Upper lobe of left lung (tissue), 6 donors: ENCODE measurements at places on chromosomes 1 and 21. TPM values are rescaled to one million over a fixed set of nuclear protein-coding genes. Genes with fewer than 3 reads are reported as not detected.

DNA sequence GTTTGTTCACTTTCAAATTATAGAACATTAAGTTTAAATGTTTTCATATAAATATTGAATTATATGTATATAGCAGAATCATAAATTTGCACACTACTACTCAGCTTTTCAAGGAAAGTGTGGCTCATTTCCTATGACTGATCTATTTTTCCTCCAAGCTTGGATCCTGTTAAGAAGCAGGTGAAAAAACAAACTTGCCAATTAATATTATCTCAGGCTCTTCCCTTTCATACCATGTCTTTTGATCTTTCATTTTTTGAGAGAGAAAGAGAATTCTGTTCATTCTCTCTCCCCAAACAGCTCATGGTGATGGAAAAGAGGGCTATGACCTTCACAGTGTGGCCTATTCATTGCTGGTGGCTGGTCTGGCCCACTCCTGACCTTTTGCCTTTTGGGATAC, 43.7 kb downstream of the SEC16B start:
- no peak overlapping the region for H3K4me3 ChIP-seq
- peaks cover 13% of the 10 kb centered on the region for H3K36me3 ChIP-seq
- H3K27ac ChIP-seq = no peak overlapping the region
- no peaks in the 10 kb centered on the region for H3K27me3 ChIP-seq

COL24A1 gene
- 0.67 TPM for total RNA-seq

ASCL5 gene
- total RNA-seq = not detected

GRCh38 chr1:17191990-17192242, 13.0 kb upstream of the PADI1 start:
- no peak overlapping the region for H3K27ac ChIP-seq
- no peak for DNase-seq
- no peaks in the 10 kb centered on the region for H3K4me1 ChIP-seq
- no peaks in the 10 kb centered on the region for H3K27me3 ChIP-seq
- H3K4me3 ChIP-seq = no peak overlapping the region
- H3K36me3 ChIP-seq = no peaks in the 10 kb centered on the region

DNA sequence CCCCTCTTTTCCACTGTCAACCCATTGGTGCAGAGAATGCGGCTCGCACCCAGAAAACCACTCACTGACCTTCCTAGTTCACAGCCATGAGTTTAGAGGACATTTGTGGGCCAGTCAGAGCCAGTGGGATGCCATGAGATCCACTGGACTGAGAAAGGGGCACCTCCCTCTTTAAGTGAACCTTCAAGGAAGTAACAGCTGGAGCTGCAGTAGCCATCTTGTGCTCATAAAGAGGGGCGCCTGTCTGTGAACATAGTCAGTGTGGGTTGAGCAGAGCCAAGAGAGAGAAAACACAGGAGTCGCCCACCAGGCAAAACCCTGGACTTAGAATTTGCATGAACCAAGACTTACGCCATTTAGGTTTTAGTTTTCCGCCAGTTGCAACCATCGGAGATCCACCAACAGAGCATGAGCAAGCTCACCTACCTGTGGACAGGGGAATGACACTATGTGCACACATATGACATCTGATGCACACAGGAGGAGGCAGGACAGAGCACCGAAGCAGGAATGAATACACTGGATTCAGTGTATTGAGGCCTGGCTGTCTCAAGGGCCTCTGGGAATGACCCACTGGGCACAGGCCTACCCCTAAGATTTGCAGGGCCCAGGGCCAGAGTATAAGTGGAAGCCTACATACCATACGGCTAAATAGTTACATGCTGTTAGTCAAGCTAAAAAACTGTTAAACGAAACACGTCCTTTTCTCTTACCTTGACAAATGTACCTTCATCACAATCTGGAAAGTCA, 151.6 kb downstream of the GRIK3 start:
- no peaks in the 10 kb centered on the region for H3K27me3 ChIP-seq
- no peaks in the 10 kb centered on the region for H3K36me3 ChIP-seq
- no peak overlapping the region for H3K4me3 ChIP-seq
- H3K27ac ChIP-seq = no peak overlapping the region
- DNase-seq = no peak

GRCh38 chr21:36499578-36500471, 19.9 kb upstream of the CLDN14 start:
- H3K27me3 ChIP-seq = no peaks in the 10 kb centered on the region
- H3K27ac ChIP-seq = peak overlapping the region; percentile 35
- peaks cover 8% of the 10 kb centered on the region for H3K4me1 ChIP-seq
- peak; percentile 35 for DNase-seq

DNA sequence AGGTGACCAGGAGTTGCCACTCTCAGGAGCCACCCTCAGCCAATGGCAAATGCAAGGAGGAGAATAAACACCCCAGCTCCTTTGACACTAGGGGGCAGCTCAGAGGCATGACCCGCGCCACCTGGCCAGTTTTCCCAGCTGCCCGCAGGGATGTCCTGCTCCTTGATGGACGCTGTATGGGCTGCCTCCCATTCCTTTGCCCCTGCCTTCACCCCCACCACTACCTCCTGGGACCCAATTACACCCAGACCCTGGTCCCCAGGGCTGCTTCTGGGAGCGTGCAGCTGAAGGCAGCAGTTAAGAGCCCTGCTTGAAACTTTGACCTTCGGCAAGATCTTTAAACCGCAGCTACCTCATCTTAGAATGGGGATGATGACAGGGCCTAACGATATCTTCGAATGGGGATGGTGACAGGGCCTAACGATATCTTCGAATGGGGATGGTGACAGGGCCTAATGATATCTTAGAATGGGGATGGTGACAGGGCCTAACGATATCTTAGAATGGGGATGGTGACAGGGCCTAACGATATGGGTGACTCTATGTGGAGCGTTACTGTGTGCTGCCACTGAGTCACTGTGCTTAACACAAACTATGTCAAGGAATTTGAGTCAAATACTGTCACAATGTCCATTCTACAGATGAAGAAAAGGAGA, 163.0 kb upstream of the KAZN start:
- no peak overlapping the region for H3K27ac ChIP-seq
- no peak for DNase-seq
- H3K4me3 ChIP-seq = no peak overlapping the region
- no peaks in the 10 kb centered on the region for H3K27me3 ChIP-seq
- H3K4me1 ChIP-seq = no peaks in the 10 kb centered on the region

GRCh38 chr1:16053781-16054502, 10.4 kb downstream of the CLCNKB start:
- peaks cover 5% of the 10 kb centered on the region for H3K4me1 ChIP-seq
- no peaks in the 10 kb centered on the region for H3K36me3 ChIP-seq
- H3K27me3 ChIP-seq = peaks cover 2% of the 10 kb centered on the region

GRCh38 chr1:27980216-27980845, 20.6 kb downstream of the XKR8 start:
- no peak overlapping the region for H3K27ac ChIP-seq
- H3K4me1 ChIP-seq = peaks cover 5% of the 10 kb centered on the region
- no peak for DNase-seq
- H3K4me3 ChIP-seq = no peak overlapping the region
- H3K36me3 ChIP-seq = peaks cover 24% of the 10 kb centered on the region

DNA sequence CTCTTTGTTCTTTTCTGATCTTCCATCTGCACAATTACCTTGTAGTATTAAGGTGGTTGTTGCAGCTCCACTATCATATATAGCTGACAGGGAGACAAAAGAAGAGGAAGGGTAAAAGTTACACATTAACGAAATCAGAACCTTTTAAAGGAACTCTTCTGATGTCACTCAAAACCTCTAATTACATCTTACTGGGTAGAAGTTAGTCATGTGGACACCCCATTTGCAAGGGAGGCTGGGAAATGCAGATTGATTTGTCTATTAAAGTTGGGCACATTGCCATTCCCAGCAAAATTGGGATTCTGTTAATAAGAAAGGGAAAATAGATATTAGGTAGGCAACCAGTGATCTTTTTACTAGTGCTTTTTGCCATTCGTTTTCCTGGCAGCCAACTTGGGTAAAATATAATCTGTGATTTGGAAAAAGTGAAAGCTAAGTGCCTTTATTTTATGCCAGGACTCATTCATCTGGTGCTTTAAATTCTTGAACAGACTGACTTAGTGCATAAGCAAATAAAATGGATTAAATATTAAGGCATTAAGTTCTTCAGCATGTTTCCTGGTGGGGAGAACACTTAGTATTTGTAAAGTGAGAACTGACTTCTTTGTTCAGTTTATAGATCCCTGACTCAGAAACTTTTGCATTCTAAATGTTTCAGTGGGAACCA, 71.3 kb downstream of the DNM3 start:
- H3K36me3 ChIP-seq = no peaks in the 10 kb centered on the region
- H3K27ac ChIP-seq = peak overlapping the region; percentile 49
- no peak for DNase-seq
- H3K4me3 ChIP-seq = no peak overlapping the region
- no peaks in the 10 kb centered on the region for H3K27me3 ChIP-seq
- H3K4me1 ChIP-seq = peaks cover 7% of the 10 kb centered on the region

- H3K36me3 ChIP-seq = no peaks in the 10 kb centered on the region
- no peaks in the 10 kb centered on the region for H3K27me3 ChIP-seq
- no peak for DNase-seq
- H3K4me1 ChIP-seq = no peaks in the 10 kb centered on the region
Observed at GRCh38 chr1:230292689-230293389, 133.3 kb downstream of the PGBD5 start.

DNA sequence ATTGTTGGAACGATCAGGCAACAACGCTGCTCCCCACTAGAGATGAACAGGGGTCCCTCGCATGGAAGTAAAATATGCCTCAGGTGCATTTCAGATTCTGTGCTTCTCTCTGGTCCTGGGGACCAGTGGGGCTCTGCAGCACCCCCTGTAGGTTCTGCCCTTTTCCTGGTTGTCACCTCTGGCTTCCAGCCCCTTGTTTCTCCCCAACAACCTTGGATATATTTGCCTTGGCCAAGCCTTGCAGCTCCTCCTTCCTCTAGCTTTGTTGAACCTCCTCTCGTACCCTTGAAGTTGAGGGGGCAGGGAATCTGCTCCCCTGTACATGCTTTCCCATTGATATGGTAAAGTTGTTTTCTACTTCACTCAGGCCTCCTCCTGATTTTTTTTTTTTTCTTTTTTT, 5.4 kb upstream of the RGSL1 start:
- no peaks in the 10 kb centered on the region for H3K36me3 ChIP-seq
- H3K4me3 ChIP-seq = no peak overlapping the region
- no peaks in the 10 kb centered on the region for H3K4me1 ChIP-seq
- no peak overlapping the region for H3K27ac ChIP-seq
- no peak for DNase-seq

- H3K27ac ChIP-seq = no peak overlapping the region
- H3K27me3 ChIP-seq = no peaks in the 10 kb centered on the region
- no peaks in the 10 kb centered on the region for H3K36me3 ChIP-seq
- H3K4me3 ChIP-seq = no peak overlapping the region
- no peak for DNase-seq
Observed at GRCh38 chr1:29973406-29973805, 737.1 kb downstream of the PTPRU start.

DNA sequence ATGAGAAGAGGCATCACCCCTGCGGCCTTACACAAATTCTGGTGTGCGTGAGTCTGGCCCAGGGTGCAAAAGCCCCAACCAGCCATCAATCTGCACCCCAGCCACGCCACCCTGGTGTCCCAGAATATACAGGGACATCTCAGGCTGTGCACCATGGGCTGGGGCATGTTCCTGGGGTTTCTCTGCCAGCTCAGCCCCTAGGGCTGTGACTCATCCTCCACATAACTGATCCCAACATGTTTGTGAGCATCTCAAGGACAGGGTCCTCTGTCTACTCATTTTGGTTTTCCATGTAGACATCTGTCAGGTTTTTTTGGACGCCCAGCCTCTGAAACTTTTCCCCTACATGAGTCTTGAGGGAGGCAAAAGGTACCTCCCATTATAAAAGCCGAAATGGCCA, 511 bp downstream of the ZNF683 start:
- DNase-seq = no peak
- H3K36me3 ChIP-seq = no peaks in the 10 kb centered on the region
- H3K4me1 ChIP-seq = peaks cover 4% of the 10 kb centered on the region
- no peaks in the 10 kb centered on the region for H3K27me3 ChIP-seq

SLC19A2 gene
- 8.4 TPM for total RNA-seq

THEM5 gene
- not detected for total RNA-seq

DNA sequence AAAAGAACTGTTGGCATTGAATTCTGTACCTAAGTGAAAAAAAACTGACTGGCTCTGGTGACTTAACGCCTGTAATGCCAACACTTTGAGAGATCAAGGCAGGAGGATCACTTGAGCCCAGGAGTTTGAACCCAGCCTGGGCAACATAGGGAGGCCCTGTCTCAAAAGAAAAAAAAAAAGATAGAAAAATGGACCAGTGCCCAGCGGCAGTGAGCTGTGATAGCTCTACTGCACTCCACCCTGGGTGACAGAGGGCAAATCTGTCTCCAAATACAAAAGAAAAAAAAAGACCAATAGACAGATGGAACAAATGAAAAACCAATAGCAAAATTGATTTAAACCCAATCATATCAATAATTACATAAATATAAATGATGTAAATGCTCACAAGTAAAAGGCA, 674 bp upstream of the AKR7A3 start:
- no peaks in the 10 kb centered on the region for H3K27me3 ChIP-seq
- no peak overlapping the region for H3K4me3 ChIP-seq
- H3K4me1 ChIP-seq = peaks cover 6% of the 10 kb centered on the region
- no peak overlapping the region for H3K27ac ChIP-seq
- DNase-seq = no peak

- H3K4me1 ChIP-seq = peaks cover 9% of the 10 kb centered on the region
- H3K36me3 ChIP-seq = no peaks in the 10 kb centered on the region
- no peaks in the 10 kb centered on the region for H3K27me3 ChIP-seq
- DNase-seq = no peak
- H3K27ac ChIP-seq = no peak overlapping the region
Observed at GRCh38 chr1:218695525-218695924, 350.4 kb downstream of the TGFB2 start.

RHD gene
- not detected for total RNA-seq

DNA sequence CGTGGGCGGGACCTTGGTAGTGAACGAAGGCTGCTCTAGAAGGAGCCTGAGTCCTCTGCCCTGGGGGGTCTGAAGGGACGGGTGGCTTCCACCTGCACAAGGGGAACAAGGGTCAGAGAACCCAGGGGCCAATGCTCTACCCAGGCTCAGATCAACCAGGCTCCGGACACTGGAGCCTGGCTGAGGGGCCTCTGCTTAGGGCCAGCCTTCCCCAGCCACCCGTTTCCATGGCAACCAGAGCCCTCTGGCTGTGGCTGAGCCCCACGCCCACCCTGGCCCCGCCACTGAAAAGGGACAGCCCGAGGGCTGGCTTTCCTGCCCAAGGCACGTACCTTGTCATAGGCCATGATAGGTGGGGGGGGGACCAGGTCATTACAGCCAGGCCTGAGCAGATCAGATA, 724.6 kb downstream of the PTPRU start:
- no peaks in the 10 kb centered on the region for H3K27me3 ChIP-seq
- peak; percentile 51 for DNase-seq
- no peaks in the 10 kb centered on the region for H3K4me1 ChIP-seq
- H3K27ac ChIP-seq = no peak overlapping the region
- H3K36me3 ChIP-seq = no peaks in the 10 kb centered on the region
- no peak overlapping the region for H3K4me3 ChIP-seq

GRCh38 chr1:228350179-228350742, 56.4 kb downstream of the TRIM11 start:
- H3K4me1 ChIP-seq = no peaks in the 10 kb centered on the region
- H3K27me3 ChIP-seq = no peaks in the 10 kb centered on the region
- peaks cover 5% of the 10 kb centered on the region for H3K36me3 ChIP-seq
- no peak for DNase-seq
- H3K4me3 ChIP-seq = no peak overlapping the region
- no peak overlapping the region for H3K27ac ChIP-seq
